ENCODE measurements at places on chromosomes 6 and 20.

- no peak for DNase-seq
These were observed 431.2 kb upstream of the PTCHD4 start for GRCh38 chr6:48542191-48542590.

GRCh38 chr6:162070639-162071038 is 656.9 kb downstream of the PRKN start:
- no peak for DNase-seq

DNA sequence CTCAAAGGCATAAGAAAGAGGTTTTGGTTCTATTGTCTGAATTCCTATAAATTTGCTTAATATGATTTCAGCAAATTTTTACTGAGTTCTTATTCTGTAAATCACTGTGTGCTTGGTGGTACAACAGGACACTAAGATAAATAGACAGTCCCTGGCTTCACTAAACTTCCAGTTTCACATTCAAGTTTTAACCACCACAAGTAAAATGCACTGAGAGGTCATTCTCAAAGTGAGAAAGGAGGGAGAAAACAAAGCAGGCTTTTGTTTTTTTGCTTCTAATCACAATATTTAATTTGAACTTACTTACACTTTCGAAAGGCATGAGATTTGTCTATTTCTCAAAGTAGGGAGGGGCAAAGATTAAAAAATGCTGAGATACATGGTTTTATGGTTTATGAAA is 445.7 kb downstream of the CDC5L start:
- DNase-seq, result no peak

- DNase-seq, result no peak
These were observed 335.5 kb upstream of the POU3F2 start for GRCh38 chr6:98498866-98499265.

GRCh38 chr6:124661097-124661661 is 301.1 kb upstream of the RNF217 start:
- DNase-seq, result no peak

- DNase-seq, result no peak
These were observed 253.6 kb downstream of the RNGTT start for GRCh38 chr6:88709819-88710246.

DNA sequence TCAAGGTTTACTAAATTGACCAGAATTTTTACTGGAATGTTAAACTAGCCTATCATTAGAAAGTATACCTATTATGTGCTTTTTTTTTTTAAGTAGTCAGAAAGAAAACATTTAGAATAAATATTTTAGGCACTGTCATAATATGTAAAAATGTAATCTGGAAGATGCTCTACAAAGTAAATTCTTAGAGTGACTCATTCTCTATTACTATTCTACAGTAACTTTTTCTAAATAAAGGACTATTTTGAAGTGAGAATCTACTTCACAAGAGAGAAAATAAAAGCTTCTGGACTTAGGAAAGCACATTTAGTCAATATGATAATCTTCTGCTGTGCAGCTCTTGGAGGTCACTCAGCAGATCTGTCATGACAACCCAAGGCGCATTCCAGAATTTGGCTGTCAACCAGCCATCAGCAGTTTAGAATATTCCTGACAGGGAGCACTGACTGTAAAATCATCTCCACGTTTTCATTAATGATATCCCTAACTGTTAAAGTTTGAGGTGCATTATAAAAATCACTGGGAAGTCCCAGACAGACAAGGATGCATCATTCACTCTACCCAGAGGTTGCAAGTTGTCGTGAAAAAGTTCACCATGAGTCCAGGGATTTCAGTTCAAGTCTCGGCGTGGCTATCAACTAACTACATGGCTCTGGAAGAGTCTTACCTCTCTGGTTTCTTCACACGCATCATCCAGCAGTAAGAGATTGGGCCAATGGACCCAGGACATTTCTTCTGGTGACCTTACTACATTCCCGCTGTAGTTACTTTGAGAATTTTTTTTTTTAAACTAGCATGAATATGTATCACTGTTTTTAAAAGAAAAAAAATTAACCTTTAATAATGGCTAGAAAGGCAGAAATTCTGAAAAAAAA is 374.9 kb downstream of the GJA1 start:
- DNase-seq, result no peak

DNA sequence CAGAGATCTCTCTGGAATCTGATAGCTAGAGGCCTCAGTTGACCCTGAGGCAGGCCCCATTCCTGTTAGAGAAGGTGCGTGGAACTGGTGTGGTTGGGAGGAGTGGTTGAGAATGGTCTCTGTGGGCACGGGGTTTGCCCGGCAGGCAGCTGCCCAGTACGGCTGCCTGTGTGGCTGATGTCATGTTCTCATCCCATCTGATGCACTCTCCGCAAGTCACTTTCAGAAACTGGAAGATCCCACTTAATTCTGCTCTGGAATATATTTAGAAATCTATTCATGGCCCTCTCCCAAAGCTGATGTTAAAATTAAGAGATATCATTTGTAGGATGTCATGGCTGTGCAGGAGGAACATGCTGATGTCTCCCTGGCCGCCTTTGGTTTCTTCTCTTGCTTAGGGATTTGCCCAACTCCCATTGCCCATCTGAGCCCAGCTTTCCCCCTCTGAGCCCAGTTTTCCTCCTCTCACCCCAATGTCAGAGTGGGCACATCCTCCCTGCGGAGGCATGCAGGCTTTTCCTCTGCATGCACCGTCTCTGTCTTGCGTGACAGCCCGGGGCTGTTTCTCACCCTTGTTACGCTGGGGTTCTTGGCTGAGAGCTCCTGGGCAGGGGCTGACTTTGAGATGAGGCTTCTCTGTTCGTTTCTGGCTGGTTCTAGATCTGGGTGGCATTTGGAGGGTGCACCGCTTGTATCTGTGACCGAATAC is 21.0 kb downstream of the PHACTR3 start:
- DNase-seq, result no peak

DNA sequence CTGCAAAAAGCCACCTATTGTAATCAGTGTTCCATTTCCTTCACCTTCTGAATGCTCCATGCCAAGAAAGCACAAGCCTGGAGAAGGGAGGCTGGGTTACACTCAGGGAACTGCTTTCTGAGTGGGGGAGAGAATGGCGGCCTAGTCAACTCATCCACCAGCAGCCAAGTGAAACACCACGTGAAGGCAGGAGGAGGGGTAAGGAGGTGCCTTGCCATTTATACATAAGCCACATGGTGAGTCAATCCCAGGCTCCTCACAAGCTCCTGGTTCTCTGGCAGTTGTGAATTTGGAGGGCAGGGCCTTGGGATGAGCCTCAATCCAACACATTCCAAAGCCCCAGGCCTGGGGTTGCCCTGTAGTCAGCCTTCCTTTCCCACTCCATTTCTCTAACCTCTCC is 149.4 kb downstream of the CD24 start:
- no peak for DNase-seq

Measured in CD4-positive, alpha-beta T cell treated with Interleukin-2 at 100 ng/mL for 4 hours (primary cell).